NCI-H526 treated with DMSO at 0.1 percent for 48 hours (cell line): ENCODE measurements at places on chromosomes 4 and X.

- DNase-seq: no peak
Measured at GRCh38 chr4:85595098-85595775, 120.3 kb downstream of the ARHGAP24 start.

DNA sequence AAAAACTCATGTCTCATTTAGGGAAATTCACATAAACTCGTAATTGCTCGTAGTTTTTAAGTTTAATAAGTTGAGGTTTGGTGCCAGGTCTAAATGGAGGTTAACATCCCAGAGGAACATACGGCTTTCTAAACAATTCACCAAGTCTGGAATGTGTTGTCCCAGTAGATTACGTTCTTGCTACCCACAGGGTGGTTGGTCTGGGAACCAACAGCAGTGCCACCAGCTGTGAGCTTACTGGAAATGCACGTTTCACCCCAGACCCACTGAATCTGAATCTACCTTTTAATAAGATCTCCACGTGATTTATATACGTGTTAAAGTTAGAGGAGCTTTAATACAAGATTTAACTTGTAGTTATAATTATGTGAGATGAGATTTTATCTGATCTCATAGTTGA is 134.3 kb downstream of the BMPR1B start:
- no peak for DNase-seq

DNA sequence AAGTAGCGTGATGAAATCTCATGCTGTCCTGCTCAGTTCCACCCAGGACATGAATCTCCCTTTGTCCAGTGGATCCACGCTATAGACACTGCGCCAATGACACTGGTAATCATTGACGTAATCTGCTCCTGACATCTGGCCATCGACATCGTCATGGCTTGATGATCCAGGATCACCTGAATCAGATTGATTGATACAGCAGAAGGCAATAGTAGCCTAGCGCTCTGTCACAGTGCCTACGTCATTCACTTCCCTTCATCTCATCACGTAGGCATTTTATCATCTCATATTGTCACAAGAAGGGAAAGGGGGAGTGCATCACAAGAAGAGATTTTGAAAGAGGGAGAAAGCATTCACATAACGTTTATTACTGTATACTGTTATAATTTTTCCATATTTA is 68.8 kb downstream of the STK32B start:
- DNase-seq: no peak

DNA sequence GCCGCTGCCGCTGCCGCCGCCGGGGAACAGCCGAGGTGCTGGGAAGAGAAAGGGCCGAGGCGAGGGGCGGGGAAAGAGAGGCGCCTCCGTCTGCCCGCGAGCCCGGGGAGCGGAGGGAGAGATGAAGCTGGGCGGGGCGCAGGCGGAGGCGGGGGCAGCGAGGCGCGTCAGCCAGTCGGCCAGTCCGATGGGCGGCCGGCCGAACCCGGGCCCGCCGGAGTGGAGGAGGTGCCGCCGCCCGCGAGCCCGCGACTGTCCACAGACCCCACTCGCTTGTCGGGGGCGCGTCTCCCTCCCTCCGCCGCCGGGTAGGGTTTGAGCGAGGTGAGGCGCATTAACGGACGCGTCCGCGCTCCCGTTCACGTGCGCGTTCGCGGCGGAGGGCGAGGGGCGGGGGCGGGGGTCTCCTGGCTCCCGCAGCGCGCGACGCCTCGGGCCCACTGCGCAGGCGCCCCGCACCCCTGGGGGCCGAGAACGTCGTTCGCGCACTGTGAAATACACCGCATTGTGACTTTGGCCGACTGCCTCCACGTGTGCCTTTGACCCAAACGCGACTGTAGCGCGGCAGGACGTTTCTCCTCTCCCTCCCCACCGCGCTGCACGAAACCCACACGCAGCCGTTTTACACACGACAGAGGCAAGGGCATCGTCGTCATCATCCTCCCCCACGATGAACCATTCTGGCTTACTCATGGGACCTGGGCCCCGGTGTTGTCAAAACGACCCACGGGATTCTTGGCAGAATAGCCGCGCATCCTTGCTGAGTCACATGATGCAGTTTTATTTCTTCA is at the start of gene NUDT11:
NUDT11 (minus strand) TSS at position 92 of the 791 bp plus-strand sequence. CDS start 148 bp downstream, outside the sequence.
- DNase-seq: peak; percentile 26

- no peak for DNase-seq
Measured at GRCh38 chr4:125762537-125762936, 447.8 kb downstream of the FAT4 start.

GRCh38 chrX:123088331-123088730 is 95.7 kb upstream of the GRIA3 start:
- no peak for DNase-seq

GRCh38 chr4:187576751-187577150 is 418.8 kb upstream of the ZFP42 start:
- DNase-seq: no peak

- DNase-seq: peak; percentile 3
Measured at GRCh38 chr4:12270546-12270945, 841.9 kb upstream of the HS3ST1 start.

GRCh38 chr4:165151734-165152133 is 39.1 kb upstream of the TMEM192 start:
- DNase-seq: no peak

DNA sequence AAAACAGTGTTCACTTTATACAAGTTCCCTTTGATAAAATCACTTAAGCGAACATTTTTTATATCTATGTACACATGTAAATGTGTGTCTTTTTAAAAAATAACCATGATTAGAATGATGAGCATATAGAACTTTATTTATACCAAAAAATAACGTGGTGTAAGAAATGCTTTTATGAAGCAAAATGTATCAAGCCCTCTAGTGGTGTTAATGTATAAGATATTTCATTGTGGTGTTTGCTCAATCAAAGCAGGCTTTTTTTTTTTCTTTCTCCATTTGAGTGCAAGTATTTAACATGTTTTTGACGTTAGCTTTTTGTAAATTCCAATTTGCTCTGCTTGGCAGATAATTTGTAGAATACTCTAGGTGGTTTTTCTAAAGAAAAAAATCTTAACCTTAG is 2092.4 kb upstream of the TENM3 start:
- DNase-seq: peak; percentile 36

DNA sequence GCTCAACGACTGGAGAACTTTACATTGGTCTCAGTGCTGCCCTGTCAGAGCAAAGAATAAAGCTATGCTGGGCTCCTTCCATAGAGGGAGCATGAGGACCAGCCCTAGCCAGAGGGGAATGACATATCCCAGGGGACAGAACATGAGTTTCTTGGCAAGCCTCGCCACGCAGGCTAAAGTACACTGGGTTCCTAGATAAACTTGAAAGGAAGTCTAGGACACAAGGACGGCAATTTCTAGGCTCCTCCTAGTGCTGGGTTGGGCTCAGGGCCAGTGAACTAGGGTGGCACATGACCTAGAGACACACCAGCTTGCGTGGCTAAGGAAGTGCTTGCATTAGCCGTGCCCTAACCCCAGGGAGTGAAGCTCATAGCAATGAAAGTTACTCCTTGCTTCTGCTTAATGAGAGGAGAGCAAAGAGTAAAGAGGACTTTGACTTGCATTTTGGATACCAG is 141.0 kb downstream of the MAB21L2 start:
- no peak for DNase-seq

DNA sequence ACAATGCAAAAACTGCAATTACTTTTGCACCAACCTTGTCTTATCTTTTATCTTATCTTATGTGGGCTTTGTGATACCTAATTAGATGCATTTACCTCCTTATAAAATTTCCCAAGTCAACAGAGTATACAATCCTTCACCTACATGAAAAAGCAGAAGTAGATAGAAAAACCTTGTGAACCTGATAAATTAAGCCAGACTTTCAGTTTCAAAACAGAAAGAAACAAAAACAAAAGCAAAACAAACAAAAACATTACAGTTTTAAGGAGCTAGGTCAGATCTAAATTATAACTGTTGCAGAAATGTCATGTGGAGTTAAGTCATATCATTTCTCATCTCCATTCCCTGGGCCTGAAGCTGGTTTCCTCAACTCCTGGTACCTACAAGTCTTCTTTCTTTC is 24.9 kb upstream of the CXXC4 start:
- no peak for DNase-seq

DNA sequence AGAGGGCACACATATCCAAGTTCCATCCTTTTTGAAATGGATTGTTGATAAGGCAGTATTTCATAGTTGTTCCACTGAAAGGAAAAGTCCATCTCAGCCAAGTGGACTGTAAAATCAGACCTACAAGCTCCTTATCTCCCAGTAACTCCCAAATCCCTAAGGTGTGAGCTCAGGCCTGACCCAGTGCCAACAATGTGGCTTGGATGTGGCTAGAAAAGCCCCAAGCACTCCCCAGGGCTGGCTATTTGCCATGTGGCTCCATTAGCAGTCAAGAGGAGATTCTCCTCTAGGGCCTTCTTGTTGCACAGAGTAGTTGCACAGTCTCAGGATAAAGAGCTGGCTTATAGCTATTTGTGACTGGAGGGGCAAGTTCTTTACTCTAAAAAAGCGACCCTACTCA is 25.0 kb upstream of the DGKK start:
- DNase-seq: no peak

- no peak for DNase-seq
Measured at GRCh38 chrX:107978707-107979307, 3.4 kb downstream of the TEX13B start.

- no peak for DNase-seq
Measured at GRCh38 chr4:121554382-121554781, 142.4 kb downstream of the ANXA5 start.

DNA sequence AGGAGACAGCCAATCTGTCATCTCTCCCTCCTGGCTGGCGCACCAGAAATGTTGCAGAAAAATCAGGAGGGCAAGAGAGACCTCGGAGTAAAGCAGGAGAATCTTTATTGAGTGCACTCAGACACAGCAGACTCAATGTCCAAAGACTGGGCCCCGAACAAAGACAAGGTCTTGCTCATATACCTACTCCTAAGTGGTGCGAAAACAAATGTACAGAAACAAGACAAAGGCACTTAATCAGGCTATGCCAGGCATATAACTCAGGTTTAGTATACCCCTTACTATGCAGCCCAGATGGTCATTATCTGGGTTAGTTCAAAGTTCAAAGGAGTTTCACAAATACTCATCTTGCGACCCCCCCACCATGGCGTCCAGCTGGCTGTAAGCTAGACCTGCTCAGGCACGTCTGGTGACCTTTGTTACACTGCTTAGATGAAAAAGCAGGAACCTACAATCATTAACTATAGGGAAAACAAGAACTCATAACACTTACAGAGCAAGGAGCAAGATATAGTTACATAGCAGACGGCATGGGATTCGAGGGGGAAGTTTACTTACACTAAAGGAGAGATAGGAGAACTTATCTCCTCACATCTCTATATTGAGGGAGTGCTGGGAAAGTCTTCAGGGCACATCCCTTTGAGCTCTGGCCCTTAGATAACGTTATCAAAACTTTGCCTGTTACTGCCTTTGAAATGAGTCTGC is 27.5 kb downstream of the SULT1E1 start:
- no peak for DNase-seq

- DNase-seq: no peak
Measured at GRCh38 chr4:56666279-56666678, 14.8 kb downstream of the HOPX start.

GRCh38 chr4:119152741-119153140 is 17.1 kb downstream of the MYOZ2 start:
- no peak for DNase-seq

GRCh38 chr4:174256277-174256713 is 27.2 kb downstream of the FBXO8 start:
- DNase-seq: no peak

- DNase-seq: no peak
Measured at GRCh38 chr4:55013431-55013955, 111.9 kb downstream of the KDR start.

DNA sequence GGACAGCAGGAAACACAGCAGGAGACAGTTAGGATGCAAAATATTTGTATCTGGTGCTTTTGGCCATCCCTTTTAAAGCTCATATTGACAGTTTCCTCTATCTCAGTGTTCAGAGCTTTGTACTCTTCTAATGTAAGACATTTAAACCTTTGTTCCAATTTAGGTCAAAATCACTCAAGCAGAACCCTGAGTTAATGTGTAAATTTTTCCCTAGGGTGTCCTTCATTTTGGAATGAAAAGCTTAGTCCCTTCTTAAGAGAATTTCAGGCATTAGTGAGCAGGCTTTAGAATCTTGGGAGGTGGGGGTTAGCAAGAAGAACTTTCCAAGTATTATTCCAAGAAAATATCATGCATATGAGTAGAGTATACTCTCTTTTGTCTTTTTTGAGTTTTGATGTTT is 188.7 kb downstream of the GBA3 start:
- no peak for DNase-seq

GRCh38 chr4:113637363-113637762 is 124.2 kb downstream of the CAMK2D start:
- no peak for DNase-seq

- DNase-seq: no peak
Measured at GRCh38 chr4:74314329-74314728, 6.1 kb downstream of the EPGN start.

DNA sequence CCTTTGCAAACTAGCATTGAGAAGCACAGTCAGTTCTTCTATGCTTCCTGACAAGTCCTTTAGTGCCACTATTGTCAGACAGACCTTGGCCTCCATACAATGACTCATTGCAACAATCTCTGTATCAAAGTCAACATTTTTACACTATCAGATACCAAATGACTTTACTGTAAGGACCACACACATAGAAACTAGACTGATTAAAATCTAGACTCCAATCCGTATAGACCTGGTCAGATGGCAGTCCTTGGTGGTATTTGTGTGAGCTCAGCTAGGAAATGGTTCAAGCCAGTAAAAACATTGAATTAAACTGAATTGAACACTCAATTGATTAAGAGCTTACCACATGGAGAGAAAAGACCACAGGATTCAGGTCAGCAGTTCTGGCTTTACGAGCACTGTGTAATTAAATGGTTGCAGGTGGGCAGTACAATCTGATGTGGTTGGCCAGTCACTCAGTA is 549.8 kb upstream of the LCORL start:
- no peak for DNase-seq

- DNase-seq: no peak
Measured at GRCh38 chrX:108299704-108300103, 138.5 kb downstream of the COL4A6 start.

DNA sequence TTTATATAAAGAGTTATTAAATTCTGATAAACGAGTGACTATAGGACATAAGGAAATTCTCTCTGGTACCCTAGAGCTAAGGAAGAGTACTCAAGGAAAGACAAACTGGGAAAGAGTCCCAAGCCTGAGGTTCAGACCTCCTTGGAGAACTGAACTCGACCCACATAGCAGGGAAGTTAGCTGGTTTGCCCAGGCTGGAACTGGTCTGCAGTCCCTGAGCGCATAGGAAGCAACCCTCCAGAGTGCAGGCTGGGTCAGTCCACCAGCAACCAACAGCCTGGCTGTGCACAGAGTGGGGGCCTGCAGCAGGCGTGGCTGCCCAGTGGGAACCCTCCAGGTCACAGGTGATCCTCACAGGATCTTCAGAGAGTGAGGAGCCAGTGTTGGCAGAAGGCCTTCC is 114.1 kb downstream of the SOWAHB start:
- no peak for DNase-seq

- no peak for DNase-seq
Measured at GRCh38 chr4:176774852-176775251, 17.9 kb downstream of the VEGFC start.

- no peak for DNase-seq
Measured at GRCh38 chrX:20513185-20513584, 246.5 kb upstream of the RPS6KA3 start.
